ENCODE measurements at places on chromosomes 16 and 17.

DNA sequence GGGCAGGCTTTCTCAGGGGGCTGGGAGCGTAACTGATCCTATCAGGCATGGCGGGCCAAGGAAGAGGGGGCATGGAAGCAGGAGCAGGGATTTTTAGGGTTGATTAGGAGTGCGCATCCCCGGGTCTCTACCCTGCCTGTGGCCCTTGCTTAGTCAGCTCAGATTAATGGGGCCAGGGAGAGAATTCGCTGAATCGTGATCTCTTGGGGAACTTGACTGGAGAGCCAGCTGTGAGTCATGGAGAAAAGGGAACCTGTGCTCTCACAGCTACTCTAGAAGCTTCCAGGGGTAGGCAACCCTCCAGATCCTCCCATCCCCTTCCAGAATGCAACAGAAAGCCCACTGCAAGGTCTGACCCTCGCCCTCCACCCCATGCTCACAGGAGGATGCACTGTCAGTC lies 3.6 kb downstream of the FOXN1 start:
- no peak for DNase-seq

- no peak for DNase-seq
Observed at GRCh38 chr17:50132104-50132794, 2.3 kb upstream of the SAMD14 start.

GRCh38 chr17:19494961-19495806 lies 38.5 kb upstream of the SLC47A1 start:
- DNase-seq, result no peak

- DNase-seq, result no peak
Observed at GRCh38 chr17:55303701-55304145, 39.0 kb downstream of the HLF start.

GRCh38 chr17:48612854-48613691 lies 2.0 kb downstream of the HOXB8 start:
- DNase-seq, result peak; percentile 30

DNA sequence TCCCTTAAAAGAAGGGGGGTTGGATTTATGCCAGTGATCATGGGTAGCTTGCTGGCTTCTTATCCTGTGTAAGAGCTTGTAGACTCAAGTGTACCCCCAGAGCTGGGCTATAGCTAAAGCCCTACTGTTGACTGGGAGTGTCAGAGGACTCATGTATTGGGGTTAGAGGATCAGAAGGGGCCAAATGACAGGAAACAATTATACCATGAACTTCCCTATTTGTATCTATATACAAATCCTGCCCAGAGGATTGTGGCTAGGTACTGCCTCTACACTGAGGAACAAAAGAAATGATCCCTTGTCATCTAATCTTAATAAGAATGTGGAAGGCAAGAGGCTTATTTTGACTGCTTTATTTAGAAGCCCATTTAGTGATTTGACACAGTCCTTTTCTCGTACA lies 14.3 kb downstream of the ZP2 start:
- no peak for DNase-seq

- DNase-seq, result peak; percentile 56
Observed at GRCh38 chr17:42422958-42423712, at the start of gene CAVIN1. Gene CAVIN1, minus strand, starts transcription at chr17:42423256. Its CDS starts 159 bp downstream, at chr17:42423097.

- DNase-seq, result no peak
Observed at GRCh38 chr16:13245713-13246377, 344.4 kb downstream of the SHISA9 start.

DNA sequence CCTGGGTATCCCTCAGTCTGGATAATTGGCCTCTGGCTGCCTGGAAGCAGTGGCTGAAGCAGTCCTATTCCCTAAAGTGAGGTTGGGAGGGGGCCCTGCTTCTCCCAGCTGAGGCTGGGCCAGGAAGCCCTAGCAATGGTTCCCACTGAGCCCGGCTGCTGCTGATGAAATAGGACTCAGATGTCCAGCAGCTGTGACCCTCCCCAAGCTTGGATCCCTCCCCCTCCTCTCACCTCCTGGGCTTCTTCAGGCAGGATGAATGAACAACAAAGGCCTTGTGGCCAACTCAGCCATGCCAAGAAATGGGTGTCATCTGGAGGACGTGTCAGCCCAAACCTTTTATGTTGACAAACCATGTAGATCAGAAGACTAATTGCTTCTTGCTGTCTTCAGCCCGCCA lies 42.0 kb downstream of the AXIN2 start:
- no peak for DNase-seq

GRCh38 chr17:58537266-58537665 lies 22.8 kb upstream of the MTMR4 start:
- no peak for DNase-seq

DNA sequence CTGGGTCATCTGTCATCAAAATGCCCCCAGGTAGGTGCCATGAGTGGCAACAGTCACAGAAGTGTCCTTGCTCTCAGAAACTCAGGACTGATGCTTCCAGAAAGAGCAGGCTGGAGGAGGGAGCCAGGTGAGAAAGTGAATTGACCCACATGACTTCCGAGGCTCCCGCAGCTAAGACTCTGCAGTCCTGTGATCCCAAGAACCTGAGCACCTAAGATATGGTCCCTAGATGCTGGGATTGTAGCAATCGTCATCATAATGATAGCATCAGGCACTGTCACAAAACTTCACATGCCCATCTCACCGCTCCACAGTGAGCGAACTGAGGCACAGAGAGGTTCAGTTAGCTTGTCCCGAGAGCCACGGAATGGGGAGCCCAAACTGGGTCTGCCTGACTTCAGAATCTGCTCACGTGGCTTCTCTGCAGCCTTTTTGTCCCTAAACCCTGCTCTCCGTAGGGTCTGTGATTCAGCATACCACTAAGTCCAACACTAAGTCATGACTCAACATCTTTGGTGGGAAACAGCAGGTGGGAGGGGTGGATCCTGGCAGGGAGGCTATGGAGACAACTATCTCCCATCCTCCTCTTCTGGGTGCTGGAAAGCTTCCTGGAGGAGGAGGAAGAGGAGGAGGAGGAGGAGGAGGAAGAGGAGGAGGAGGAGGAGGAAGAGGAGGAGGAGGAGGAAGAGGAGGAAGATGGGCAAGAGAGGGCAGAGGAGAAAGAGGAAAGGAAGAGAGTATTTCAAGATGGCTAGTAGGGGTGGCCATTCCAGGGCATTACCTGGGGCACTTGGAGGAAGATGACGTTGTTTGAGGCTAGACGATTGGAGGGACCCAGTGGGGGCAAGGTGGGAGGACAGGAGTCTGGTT lies 55.5 kb upstream of the DLX4 start:
- DNase-seq, result no peak

DNA sequence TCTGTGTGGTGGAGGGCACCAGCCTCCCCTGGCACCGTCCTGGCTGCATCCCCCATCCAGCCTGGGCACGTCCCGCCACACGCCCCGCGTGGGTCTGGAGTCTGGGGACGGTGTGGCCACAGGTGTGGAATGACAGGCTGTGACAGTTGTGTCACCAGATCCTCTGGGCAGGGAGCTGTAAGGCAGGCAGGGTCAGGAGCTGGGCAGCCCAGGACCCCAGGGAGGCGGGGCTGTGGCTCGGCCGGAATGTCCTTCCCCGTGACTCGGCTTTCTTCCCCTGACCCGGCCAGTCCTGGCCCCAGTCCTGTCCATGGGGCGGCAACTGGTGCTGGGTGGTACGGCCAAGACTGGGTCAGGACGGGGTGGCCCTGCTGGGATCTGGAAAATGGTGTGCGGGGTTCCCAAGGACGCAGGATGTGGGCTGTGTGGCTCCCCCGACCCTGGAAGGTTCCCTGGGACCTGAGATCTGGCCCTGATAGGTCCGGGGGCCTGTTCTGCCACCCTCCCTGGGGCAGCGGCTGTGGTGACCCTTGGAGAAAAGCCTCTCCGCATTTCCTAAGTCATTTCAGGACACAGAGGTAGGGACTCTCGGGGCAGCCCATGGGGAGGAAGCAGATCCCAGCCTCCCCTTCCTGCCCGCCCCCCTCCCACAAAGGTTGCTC lies 3.3 kb upstream of the SLC16A3 start:
- DNase-seq, result no peak

DNA sequence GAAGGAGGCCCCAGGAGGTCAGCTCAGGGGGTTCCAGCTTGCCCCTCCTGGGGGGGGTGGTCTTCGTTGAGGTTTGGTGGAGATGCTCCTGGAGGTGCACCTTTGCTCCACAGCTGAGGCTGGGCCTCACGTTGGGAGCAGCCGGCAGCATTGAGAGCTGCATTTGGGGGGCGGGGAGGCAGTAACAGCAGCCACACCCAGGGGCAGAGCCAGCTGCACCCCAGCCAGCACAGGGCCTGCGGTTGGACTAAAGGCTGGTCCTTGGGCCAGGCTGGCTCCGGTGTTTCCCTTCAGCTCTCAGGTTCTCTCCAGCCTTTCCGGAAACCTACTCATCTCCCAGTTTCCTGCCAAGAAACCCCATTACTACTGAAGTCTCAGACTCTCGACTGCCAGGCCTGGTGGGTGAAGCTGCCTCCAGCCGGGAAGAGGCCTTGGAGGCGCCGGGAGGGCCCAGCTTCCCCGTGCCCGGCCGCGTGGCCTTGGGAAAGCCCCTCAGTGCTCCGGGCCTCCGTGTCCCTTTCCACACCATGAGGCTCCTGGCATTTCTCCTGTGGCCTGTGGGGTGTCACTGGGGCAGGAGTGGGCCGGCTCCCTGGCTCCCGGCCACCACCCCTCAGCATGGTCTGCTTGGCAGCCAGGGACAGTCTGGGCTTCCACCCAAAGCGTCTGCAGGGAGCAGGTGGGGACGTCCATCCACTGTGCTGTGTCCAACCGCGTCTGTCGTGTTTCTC lies 14.0 kb upstream of the BAIAP2 start:
- DNase-seq, result no peak

GRCh38 chr17:58284613-58285421 lies 4.1 kb upstream of the MPO start:
- no peak for DNase-seq

- no peak for DNase-seq
Observed at GRCh38 chr17:3804503-3804931, 3.5 kb upstream of the ITGAE start.

GRCh38 chr17:17843096-17843495 lies 6.3 kb upstream of the SREBF1 start:
- DNase-seq, result no peak

DNA sequence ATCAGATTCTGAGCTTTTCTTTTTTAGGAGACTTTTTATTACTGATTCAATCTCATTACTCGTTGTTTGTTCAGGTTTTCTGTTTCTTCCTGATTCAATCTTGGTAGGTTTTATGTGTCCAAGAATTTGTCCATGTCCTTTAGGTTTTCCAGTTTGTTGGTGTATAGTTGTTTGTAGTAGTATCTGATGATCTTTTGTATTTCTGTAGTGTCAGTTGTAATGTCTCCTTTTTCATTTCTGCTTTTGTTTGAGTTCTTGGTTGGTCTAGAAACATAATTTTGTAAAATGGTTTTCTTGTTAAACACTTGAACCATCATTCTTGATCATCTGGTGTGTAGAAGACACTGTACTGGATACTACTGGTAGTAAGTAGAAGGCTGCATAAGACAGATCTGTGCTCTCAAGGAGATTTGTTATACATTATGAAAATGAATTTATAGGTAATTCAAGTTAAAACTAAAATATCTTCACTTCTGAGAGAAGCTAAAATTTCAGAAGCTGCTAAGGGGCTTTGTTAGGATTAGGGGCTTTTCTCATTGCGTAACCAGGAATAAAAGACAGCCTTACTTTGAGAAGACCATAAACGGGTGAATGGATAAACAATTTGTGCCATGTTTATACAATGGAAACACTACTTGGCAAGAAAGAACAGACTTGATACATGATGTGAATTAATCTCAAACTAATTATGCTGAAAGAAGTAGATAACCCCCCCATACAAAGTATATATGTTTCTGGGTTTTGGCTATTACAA lies 44.0 kb downstream of the NSRP1 start:
- DNase-seq, result no peak

DNA sequence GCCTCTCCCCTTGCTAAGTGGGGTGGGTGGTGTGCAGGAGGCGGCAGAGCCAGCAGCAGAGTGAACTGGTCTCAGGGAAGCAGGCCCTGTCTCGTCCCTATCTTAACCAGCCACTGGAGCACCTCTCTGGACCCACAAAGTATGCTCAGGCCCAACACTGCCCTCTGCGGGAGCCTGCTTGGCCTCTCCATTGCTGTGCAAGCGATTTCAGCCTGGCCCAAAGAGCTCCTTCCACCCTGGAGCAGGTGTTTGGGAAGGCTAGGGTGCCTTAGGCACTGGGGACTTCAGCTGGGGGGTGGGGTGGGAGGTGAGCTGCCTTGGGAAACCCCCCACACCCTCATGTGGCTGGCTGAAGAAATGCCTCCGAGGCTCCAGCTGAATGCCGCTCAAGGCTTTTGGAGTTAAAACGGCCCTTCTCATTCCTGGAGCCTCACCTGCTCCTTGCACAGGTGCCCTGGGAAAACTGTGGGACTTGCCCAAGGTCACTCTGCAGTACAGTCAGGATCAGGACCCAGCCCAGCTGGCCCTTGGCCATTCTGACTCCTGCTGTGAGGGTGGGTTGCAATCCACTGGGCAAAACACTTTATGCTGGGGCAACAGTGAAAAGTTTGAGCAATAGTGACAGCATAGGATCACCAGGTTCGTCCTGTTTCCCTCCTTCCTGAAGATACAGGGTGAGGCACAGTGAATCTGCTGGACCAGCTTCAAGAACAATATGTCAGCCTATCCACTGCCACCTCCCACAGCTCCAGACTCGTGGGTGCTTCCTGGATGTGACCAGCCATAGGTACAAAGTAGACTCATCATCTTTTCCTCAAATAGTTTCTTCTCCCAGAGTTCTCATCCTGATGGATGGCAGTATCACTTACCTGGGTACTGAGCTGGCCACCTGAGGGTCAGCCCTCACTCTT lies 5.9 kb upstream of the UBE2O start:
- no peak for DNase-seq

DNA sequence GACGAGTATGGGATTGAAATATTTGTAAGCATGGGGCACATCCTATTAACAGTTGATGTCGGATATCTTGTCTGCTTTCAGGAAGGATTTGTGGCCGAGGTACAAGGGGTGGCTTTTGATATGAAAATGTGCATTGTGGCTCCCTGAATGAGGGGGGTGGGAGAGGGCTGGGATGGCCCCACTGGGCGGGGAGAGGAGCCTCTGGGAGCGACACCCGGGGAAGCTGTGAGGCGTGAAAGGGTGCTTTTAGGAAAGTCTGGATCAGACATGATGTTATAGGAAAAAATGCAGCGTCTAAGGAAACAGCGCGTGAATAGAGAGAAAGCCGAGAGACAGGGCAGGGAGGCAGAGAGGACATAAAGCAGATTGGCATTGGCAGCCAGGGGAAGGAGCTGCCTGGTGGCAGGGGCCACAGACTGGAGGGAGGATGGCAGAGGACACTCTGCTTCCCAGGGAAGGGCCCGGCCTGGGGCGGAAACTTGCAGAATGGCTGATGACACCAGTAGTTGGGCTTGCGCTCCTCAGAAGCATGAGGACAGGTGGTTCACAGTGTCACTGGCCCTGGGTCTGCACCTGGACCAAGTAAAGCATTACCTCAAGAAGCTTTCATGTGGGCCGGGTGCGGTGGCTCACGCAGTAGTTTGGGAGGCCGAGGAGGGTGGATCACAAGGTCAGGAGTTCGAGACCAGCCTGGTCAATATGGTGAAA lies 95.7 kb downstream of the NTN1 start:
- DNase-seq, result no peak

DNA sequence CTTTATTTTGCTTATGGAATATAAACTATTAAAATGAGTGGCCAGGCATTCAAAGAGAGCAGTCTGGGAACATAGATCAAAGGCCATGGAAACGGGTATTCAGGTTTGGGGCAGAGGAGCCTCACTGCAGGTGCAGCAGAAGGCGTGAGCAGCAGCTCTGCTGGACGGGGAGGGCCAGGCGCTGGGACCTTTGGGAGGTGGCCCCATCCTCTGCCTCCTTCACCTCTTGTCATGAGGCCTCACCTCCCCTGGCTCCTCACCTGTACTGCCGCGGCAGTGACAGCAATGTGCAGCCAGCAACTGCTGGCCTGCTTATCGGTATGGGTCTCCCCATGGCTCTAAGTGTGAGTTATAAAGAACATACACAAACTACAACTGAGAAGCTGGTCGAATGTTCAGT lies 109.4 kb downstream of the CDK5R1 start:
- DNase-seq, result no peak

Measured in NCI-H1694 (cell line).